ENCODE measurements at places on chromosomes 3 and 15. TPM values are rescaled to one million over a fixed set of nuclear protein-coding genes. Genes with fewer than 3 reads are reported as not detected.

DNA sequence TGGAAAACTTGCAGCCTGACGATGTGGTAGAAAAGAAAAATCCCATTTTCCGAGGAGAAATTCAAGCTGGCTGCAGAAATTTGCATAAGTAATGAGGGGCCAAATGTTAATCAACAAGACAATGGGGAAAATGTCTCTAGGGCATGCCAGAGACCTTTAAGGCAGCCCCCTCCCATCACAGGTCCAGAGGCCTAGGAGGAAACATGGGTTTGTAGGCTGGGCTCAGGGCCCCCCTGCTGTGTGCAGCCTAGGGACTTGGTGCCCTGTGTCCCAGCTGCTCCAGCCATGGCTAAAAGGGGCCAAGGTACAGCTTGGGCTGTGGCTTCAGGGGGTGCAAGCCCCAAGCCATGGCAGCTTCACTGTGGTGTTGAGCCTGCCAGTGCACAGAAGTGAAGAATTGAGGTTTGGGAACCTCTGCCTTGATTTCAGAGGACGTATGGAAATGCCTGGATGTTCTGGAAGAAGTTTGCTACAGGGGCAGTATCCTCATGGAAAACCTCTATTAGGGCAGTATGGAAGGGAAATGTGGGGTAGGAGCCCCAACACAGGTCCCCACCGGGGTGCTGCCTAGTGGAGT is 75.9 kb upstream of the CADPS start:
- H3K36me3 ChIP-seq: no peaks in the 10 kb centered on the region
- no peaks in the 10 kb centered on the region for H3K27me3 ChIP-seq
- H3K4me1 ChIP-seq: no peaks in the 10 kb centered on the region
- no peak for DNase-seq

GRCh38 chr15:63221346-63221745 is 31.9 kb downstream of the RAB8B start:
- DNase-seq: no peak
- H3K27ac ChIP-seq: no peak overlapping the region
- H3K36me3 ChIP-seq: no peaks in the 10 kb centered on the region
- H3K27me3 ChIP-seq: no peaks in the 10 kb centered on the region
- no peak overlapping the region for H3K4me3 ChIP-seq
- no peaks in the 10 kb centered on the region for H3K4me1 ChIP-seq

GOLGA8M gene
- not detected for total RNA-seq

GRCh38 chr3:141328286-141329166 is 39.8 kb upstream of the ZBTB38 start:
- H3K4me3 ChIP-seq: no peak overlapping the region
- no peaks in the 10 kb centered on the region for H3K36me3 ChIP-seq
- DNase-seq: no peak

DNA sequence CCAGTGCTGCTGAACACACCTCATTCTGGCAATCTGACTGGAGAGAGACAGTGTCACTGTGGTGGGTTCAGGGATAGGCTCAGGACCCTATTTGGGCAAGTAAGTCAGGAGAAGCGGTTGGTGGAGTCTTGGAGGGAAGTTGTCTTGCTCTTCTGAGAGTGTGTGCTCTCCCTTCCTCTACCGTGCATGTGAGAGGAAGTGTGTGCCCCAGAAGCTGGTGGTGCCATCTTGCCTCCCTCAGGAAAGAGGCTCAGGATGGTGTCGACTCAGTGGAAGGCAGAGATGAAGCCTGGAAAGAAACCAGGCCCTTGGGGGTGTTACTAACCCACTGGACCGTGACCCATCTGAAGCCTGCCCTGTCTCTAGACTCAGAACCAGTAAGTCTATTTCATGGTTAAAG is 6.8 kb upstream of the RARRES1 start:
- H3K4me3 ChIP-seq: no peak overlapping the region
- no peak overlapping the region for H3K27ac ChIP-seq
- H3K36me3 ChIP-seq: no peaks in the 10 kb centered on the region
- DNase-seq: no peak

GRCh38 chr3:37993820-37994638 is 3.4 kb downstream of the VILL start:
- H3K27me3 ChIP-seq: no peaks in the 10 kb centered on the region
- H3K36me3 ChIP-seq: no peaks in the 10 kb centered on the region
- H3K4me3 ChIP-seq: peak overlapping the region; percentile 44
- H3K4me1 ChIP-seq: peaks cover 2% of the 10 kb centered on the region
- peak overlapping the region; percentile 81 for H3K27ac ChIP-seq
- DNase-seq: peak; percentile 61

- H3K4me3 ChIP-seq: peak overlapping the region; percentile 30
- DNase-seq: no peak
- no peak overlapping the region for H3K27ac ChIP-seq
Measured at GRCh38 chr15:29115093-29115991, 154.3 kb downstream of the NSMCE3 start.

DNA sequence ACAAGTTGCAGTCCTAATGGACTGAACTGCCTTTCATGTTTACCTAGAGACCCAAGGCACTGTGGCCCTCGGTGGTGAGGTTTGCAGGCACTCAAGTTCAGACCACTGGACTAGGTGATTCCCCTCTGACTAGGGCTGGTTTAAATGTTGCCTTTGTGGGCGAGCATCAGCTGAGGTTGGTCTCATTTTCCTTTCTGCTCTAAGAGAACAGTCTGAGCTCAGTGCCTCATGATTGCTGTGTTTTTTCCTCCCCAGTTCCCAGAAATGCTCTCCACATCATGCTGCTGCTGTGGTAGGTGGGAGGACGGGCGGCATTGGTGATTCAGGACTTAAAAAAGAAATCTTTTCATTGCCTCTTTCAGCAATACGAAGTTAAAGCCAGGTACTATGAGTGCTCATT is 237.2 kb downstream of the MBNL1 start:
- H3K36me3 ChIP-seq: no peaks in the 10 kb centered on the region
- H3K4me3 ChIP-seq: no peak overlapping the region
- no peaks in the 10 kb centered on the region for H3K27me3 ChIP-seq
- no peaks in the 10 kb centered on the region for H3K4me1 ChIP-seq

MKRN2OS gene
- total RNA-seq: 2.7 TPM

CTXND1 gene
- not detected for total RNA-seq

- H3K4me3 ChIP-seq: no peak overlapping the region
- no peaks in the 10 kb centered on the region for H3K36me3 ChIP-seq
- no peaks in the 10 kb centered on the region for H3K27me3 ChIP-seq
- H3K27ac ChIP-seq: peak overlapping the region; percentile 68
- H3K4me1 ChIP-seq: peaks cover 12% of the 10 kb centered on the region
Measured at GRCh38 chr15:33022629-33023028, 171.9 kb downstream of the FMN1 start.

GRCh38 chr3:44510000-44510368 is 32.5 kb upstream of the ZNF445 start:
- no peak for DNase-seq
- peak overlapping the region; percentile 90 for H3K4me3 ChIP-seq
- H3K36me3 ChIP-seq: no peaks in the 10 kb centered on the region
- H3K27me3 ChIP-seq: no peaks in the 10 kb centered on the region
- H3K4me1 ChIP-seq: peaks cover 4% of the 10 kb centered on the region

FES gene
- 22.8 TPM for total RNA-seq

- H3K36me3 ChIP-seq: no peaks in the 10 kb centered on the region
- no peaks in the 10 kb centered on the region for H3K4me1 ChIP-seq
- DNase-seq: no peak
- no peaks in the 10 kb centered on the region for H3K27me3 ChIP-seq
- no peak overlapping the region for H3K4me3 ChIP-seq
Measured at GRCh38 chr3:8539419-8539818, 37.8 kb downstream of the LMCD1 start.

DNA sequence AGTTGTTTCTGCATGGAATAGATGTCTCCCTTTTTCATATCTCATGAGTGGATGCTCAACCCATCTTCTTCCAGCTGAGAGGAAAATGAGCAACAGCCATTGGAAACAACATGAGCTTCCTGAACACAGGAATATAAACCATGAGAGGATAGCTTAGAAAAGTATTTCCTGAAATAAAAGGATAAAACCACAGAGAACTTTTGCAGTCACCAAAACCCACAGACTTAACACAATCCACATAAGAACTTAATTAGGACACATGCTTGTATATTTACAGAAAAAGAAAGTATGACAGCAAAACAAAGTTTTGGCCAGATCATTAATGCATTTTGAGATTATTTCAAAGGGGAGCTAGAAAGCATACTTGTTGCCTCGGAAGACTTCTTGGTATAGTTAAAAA is 180.5 kb upstream of the RASGRP1 start:
- no peak overlapping the region for H3K4me3 ChIP-seq
- DNase-seq: no peak
- no peaks in the 10 kb centered on the region for H3K27me3 ChIP-seq
- H3K27ac ChIP-seq: no peak overlapping the region
- H3K4me1 ChIP-seq: no peaks in the 10 kb centered on the region
- no peaks in the 10 kb centered on the region for H3K36me3 ChIP-seq

- no peaks in the 10 kb centered on the region for H3K4me1 ChIP-seq
- DNase-seq: no peak
- no peak overlapping the region for H3K27ac ChIP-seq
- H3K4me3 ChIP-seq: no peak overlapping the region
Measured at GRCh38 chr3:71602256-71602655, 18.7 kb upstream of the FOXP1 start.

GRCh38 chr3:34619990-34620389 is 821.6 kb downstream of the PDCD6IP start:
- H3K27ac ChIP-seq: no peak overlapping the region
- no peaks in the 10 kb centered on the region for H3K27me3 ChIP-seq
- H3K4me1 ChIP-seq: no peaks in the 10 kb centered on the region
- no peaks in the 10 kb centered on the region for H3K36me3 ChIP-seq

VGLL3 gene
- 55.5 TPM for total RNA-seq

- no peaks in the 10 kb centered on the region for H3K36me3 ChIP-seq
- H3K4me1 ChIP-seq: no peaks in the 10 kb centered on the region
Measured at GRCh38 chr3:56887402-56888025, 85.8 kb upstream of the ARHGEF3 start.

GRCh38 chr3:183210862-183211341 is 42.2 kb upstream of the B3GNT5 start:
- H3K4me3 ChIP-seq: no peak overlapping the region
- H3K4me1 ChIP-seq: no peaks in the 10 kb centered on the region
- no peak for DNase-seq
- no peak overlapping the region for H3K27ac ChIP-seq
- no peaks in the 10 kb centered on the region for H3K36me3 ChIP-seq

All from prostate gland (tissue), 2 donors.